SJSA1 (cell line): ENCODE measurements at places on chromosomes 1 and 21. TPM values are rescaled to one million over a fixed set of nuclear protein-coding genes. Genes with fewer than 3 reads are reported as not detected.

Gene TINAGL1
- 14.9 and 25.9 TPM in 2 replicates for total RNA-seq

Gene TTLL10
- not detected in 2 replicates for total RNA-seq

DNA sequence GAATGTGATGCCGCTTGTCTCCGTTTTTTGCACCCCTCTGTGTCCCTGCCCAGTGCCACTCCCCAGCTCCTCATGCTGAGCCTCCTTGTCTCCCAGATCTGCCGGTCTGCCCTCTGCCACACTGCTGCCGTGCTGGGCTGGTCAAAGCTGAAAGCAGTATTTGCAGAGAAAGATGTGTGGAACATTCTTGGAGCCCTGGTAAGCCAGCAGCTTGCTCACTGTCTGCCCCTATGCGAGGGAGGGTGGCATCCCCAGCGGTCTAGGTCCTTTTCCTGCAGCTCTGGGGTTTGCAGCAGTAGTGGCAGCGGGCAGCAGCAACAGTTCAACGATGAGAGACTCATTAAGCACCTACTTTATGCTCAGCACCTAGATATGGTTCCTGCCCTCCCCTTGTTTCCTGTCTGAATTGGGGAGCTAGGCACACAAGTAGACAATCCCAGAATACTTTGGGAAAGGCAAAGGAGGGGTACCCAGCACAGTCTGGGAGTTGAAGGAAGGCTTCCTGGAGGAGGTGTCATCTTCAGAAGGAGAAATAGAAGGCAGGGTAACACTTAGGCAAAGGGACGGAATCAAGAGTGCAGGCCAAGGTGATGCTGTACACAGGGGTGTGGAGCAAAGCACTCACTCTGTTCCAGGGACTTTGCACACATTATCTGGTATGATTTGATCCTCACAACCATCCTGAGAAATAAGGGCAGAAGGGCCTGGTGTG, 63.1 kb downstream of the KIF21B start:
- no peak overlapping the region for H3K27ac ChIP-seq
- no peak for DNase-seq
- no peak overlapping the region for H3K4me3 ChIP-seq
- H3K27me3 ChIP-seq, result no peaks in the 10 kb centered on the region
- no peaks in the 10 kb centered on the region for H3K36me3 ChIP-seq
- no peaks in the 10 kb centered on the region for H3K4me1 ChIP-seq

DNA sequence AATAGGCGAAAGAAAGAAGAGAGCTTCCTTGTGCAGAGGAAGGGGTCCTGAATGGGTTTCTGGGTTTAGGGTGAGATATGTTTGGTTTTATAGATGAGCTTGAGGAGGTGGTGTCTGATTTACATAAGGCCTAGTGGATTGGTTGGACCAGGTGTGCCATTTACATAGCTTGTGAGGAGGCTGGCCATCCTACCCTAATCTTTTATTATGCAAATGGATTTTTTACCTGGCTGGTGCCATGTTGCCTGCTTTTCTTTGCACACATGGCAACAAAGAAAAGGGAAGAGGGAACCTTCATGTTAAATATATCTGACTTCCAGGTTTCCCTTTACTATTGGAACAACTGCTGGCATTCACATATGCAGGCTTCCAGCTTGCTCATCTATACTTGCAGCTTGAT, 585.3 kb downstream of the PTPRU start:
- H3K27ac ChIP-seq, result no peak overlapping the region
- DNase-seq, result no peak
- no peaks in the 10 kb centered on the region; the same call in 1 of the 2 replicates for H3K4me1 ChIP-seq

DNA sequence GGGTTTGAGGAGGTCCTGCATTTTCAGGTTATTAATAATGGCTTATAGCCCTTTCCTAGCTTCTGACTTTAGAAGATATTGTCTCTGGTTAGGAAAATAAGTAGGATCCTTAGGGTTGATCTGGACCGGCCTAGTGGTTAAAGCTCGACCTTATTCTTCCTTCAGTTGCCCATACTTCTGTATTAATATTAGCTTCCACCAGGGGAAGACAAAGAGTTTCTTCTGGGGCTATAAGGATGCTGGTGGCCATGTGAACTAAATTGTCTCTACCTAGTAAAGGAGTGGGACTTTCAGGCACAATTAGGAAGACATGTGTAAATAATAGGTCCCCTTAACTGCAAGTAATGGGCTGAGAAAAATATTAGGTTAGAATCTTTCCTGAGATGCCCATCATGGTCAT, 20.6 kb upstream of the FCGR2A start:
- H3K4me3 ChIP-seq, result no peak overlapping the region
- no peaks in the 10 kb centered on the region for H3K36me3 ChIP-seq
- H3K27ac ChIP-seq, result no peak overlapping the region
- no peak for DNase-seq

Gene AMY2A
- total RNA-seq, result not detected in 2 replicates

DNA sequence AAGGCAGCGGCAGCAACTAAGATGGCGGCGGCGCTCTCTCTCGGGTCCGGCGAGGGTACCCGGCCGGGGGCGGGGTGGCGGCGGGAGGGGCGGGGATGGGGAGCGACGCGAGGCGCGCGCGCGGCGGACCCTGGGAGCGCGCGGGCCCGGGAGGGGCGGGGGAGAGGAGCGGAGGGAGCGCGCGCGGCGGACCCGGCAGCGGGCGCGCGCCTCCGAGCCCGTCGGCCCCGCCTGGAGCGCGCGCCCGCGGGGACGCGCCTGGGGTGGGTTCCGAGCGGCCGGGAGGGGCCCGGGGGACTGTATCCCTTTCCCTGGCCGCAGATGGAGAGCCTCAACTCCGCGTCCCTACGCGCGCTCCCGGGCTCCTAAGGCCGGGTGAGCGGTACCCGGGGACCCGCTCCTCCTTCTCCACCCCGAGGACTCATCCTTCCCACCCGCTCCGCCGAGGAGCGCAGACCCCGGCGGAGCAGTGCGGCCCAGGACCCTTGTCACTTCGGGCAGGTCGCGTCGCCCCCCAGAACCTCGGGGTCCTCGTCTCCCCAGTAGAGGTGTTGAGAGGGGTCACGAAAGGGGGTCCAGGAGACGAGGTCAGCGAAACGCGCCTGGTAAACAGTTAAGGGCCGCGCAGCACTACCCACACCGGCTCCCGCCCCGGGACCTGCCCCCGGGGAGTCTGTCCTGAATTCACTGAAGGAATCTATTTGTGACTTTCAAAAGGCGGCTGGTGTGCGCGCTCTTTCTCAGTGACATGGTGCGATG, at the start of gene CLSTN1:
CLSTN1 (minus strand) TSS at position 23 of the 759 bp plus-strand sequence. CDS start 232 bp downstream, outside the sequence.
- peak within 1 kb of the TSS; percentile 98 for H3K4me3 ChIP-seq
- peaks cover 35% of the 10 kb centered on the region for H3K4me1 ChIP-seq
- H3K36me3 ChIP-seq, result peaks cover 8% of the 10 kb centered on the region
- no peak within 1 kb of the TSS for H3K27ac ChIP-seq
- DNase-seq, result peak; percentile 93
- no peaks in the 10 kb centered on the region for H3K27me3 ChIP-seq

Gene KRTAP13-2
- total RNA-seq, result not detected in 2 replicates

DNA sequence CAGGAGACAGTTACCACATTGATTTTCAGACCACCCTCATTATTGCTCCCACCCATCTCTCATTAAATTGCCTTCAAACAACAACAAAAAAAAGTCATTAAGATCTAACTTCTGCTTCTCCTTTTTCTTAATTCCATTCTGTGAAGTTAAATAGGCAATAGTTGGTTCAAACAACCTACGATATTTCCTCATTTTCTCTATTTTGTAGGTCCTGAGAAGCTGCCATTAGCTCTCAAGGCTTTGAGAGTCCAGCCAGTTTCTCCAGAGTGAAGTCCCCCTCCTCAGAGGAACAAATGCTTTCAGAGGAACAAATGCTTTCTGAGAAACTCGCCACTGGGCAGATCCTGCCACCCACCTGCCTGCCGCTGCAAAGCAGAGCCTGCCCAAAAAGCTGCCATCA, 125.6 kb downstream of the ETS2 start:
- peaks cover 18% of the 10 kb centered on the region for H3K4me1 ChIP-seq
- H3K27me3 ChIP-seq, result no peaks in the 10 kb centered on the region
- H3K4me3 ChIP-seq, result no peak overlapping the region

GRCh38 chr1:212162635-212163034, 122.6 kb upstream of the PPP2R5A start:
- H3K27ac ChIP-seq, result no peak overlapping the region
- no peaks in the 10 kb centered on the region for H3K27me3 ChIP-seq
- peaks cover 30% of the 10 kb centered on the region for H3K4me1 ChIP-seq

- no peaks in the 10 kb centered on the region; the same call in 1 of the 2 replicates for H3K27me3 ChIP-seq
- H3K4me3 ChIP-seq, result no peak overlapping the region
- no peaks in the 10 kb centered on the region for H3K36me3 ChIP-seq
- H3K27ac ChIP-seq, result no peak overlapping the region
- no peak for DNase-seq
Measured at GRCh38 chr1:213829780-213830179, 158.0 kb upstream of the PROX1 start.

DNA sequence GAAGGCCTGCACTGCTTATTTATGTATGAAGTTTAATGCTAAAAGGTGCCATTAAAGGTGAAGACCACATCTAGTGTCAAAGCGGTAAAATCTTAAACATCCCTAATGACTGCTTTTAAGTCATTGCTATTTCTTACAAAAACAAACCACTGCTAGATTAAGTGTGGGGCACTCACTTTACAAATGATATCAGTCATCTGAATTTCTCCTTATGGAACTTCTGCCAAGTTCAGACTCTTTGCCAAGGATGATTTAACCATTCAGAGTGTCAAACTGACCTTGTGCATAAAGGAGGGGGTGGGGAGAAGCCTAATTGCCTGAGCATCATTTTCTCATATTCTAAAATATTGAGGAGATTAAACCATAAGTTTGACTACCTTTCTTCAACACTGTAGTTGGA, 271.5 kb downstream of the TGFB2 start:
- H3K4me3 ChIP-seq, result no peak overlapping the region
- peaks cover 12% of the 10 kb centered on the region for H3K4me1 ChIP-seq
- no peaks in the 10 kb centered on the region for H3K36me3 ChIP-seq
- no peaks in the 10 kb centered on the region for H3K27me3 ChIP-seq
- H3K27ac ChIP-seq, result no peak overlapping the region

Gene MR1
- 17.4 and 18.6 TPM in 2 replicates for total RNA-seq
